ENCODE measurements at places on chromosomes 2 and 18.

GRCh38 chr2:171999161-171999560, 592 bp upstream of the METAP1D start:
- no peak for DNase-seq

DNA sequence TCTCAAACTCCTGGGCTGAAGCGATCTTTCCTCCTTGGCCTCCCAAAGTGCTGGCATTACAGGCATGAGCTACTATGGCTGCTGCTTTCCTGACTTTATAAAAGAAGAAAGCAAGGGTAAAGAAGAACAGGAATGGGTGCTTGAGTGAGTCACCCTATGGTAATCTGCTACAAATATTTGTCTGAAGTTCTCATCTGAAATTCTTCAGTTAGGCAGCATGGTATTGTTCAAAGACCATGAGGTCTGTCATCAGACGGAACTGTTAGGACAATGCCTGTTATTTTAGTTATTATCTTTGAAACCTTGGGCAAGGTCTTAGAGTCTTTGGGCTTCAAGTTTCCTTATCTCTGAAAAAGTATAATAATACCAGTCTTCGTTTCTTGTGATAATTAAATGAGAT, 695.8 kb downstream of the RNF144A start:
- no peak for DNase-seq

DNA sequence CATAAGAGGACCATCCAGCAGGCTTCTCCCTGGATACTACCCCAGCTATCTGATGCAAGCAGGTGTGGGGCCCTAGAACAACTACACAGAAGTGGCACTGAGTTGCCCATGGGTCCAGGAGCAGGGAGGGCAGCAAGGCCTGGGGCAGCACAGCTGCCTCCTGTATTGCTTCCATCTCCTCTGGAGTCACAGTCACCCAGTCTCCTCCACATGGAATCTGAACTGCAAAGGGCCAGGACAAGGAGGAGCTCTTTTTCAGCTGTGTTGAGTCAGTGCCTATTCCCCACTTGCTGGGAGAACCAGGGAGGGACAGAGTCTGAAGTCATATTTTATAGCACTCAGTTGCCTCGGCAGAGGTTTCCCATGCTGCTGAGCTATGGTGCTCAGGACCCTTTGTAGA, 67.9 kb upstream of the ALPP start:
- DNase-seq = no peak

- no peak for DNase-seq
Observed at GRCh38 chr2:236769981-236770671, 200.5 kb downstream of the ACKR3 start.

DNA sequence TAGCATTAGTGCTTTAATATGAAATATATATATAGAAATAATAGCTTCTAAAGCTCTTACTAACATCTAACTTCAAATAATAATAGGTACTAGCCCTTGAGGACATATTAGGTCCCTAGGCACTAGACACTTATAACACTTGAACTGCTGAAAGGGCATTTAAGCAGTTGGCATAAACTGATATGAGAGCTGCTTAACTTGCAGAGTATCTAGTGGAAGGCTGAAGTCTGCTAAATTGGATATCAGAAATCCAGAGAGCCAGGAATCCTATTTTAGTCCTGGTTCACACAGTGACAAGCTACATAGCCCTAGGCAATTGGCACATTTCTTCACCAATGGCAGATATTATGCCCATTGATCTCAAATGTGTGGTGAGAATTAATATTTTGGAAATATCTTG, 326.9 kb upstream of the UBE2E3 start:
- no peak for DNase-seq

GRCh38 chr18:13660510-13660909, 65.8 kb downstream of the FAM210A start:
- DNase-seq = no peak

GRCh38 chr2:176174382-176174823, 14.1 kb upstream of the HOXD1 start:
- no peak for DNase-seq
